ENCODE measurements at places on chromosomes 16 and 17.

DNA sequence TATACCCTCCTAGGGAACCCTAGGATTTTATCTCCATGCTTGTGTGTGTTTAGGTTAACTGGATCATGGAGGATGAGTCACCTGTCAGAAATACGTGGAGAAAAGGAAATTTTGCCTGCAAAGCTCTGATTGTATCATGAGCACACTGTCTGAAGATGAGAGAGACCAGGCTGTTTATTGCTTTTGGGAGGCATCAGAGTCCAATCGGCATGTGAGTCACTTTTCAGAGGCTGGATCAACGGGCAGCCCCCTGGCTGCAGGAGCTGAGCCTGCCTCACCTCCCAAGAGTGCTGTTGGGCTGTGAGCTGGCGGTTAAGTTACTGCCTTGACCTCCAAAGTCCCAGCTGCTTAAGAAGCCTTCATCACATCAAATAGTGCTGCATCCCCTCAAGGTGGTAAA lies 41.5 kb upstream of the MED9 start:
- peak; percentile 93 for DNase-seq

DNA sequence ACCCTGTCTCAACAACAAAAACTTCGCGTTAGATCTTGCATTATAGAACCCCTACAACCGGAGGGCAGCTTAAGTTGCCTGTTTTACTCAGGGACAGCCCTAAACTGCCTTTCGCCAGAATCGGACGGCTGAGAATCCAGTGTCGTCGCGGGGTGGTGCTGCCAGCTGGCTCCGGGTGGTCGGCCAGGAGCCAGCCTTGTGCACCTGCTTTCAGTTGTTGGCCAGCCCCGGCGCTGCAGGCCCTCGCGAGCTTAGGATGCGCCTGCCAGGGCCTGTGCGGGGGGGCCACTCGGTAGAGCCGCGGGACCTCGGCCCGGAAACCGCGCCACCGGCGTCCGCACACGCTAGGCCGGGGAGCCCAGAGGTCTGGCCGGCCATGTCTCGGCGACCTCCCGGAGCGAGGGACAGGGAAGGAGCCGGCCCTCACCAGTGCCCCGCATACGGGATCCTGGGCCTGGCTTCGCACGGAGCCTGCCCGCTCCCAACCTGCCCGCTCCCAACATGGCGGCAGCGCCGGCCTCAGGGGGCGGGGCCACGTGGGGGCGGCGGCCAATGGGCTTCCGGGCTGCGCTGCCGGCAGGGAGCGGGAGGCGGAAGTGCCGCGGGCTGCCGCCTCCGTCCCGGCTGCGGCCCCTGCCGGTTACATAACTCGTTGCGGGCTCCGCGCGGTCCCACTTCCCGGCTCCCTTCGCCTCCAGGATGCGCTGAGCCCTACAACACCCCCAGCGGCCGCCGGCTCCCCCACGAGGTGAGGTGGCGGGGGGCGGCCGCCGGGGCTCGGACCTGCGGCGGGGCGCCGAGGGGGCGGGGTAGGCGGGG lies 14.2 kb downstream of the NAA60 start:
- DNase-seq, result peak; percentile 91

GRCh38 chr17:6870841-6871240 lies 39.3 kb upstream of the TEKT1 start:
- DNase-seq, result no peak

- DNase-seq, result no peak
Measured at GRCh38 chr16:75102595-75102994, 14.0 kb downstream of the LDHD start.

Measured in fibroblast of skin of right biceps (primary cell).